Stimulated activated CD8-positive, alpha-beta memory T cell treated with anti-CD3 and anti-CD28 coated beads, Interleukin-2, amount 100 ng/mL, for 1 hour (primary cell): ENCODE measurements at places on chromosomes 7 and 10.

DNA sequence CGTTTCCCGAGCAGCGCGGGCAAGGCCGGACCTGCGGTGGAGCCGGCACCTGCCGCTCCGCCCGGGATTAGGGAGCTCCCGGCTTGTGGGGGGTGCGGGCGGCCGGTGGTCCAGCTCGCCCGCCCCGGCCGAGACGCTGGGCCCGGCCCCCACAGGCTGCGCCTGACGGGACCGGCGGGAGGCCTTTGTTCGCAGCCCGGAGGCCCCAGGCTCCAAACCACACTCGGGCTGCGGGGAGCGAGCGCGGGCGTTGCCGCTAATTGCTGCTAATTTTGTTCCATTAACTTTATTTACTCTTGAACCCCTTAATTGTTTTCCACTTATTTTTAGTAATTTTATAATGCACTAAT lies 9.6 kb downstream of the UNCX start:
- no peak for DNase-seq

- DNase-seq, result no peak
These were observed 384.7 kb upstream of the NRP1 start for GRCh38 chr10:33719005-33719703.

DNA sequence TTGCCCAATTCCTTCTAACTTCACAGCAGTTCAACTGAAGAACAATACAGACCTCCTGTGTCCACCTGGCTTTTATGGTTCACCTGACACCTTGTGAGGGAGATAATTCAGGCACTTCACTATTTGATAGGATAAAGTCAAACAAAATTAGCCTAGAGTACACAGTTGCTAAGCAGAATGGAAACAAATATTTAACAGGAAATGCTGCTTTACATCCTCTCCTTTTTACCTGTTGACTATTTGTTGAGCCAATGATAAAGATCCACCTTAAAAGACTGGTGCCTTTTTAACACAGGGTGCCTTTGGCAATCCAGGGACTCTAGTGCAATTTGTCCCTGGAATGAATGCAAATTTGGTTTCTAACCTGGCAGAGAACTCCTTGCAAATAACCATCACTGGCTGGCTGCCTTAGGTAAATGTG lies 39.8 kb downstream of the ITPRID1 start:
- DNase-seq, result no peak

- DNase-seq, result no peak
These were observed 234.6 kb upstream of the CXCL12 start for GRCh38 chr10:44619521-44619920.

- DNase-seq, result no peak
These were observed 51.1 kb downstream of the SVIL start for GRCh38 chr10:29583674-29584073.
